Aorta (tissue), 5 donors: ENCODE measurements at places on chromosomes 11 and 22. TPM values are rescaled to one million over a fixed set of nuclear protein-coding genes. Genes with fewer than 3 reads are reported as not detected.
A peak's percentile ranks its signal among the peaks of the same experiment; 100 is the strongest.

BRSK2 gene
- total RNA-seq: 0.55 TPM

OR51B5 gene
- 1.2 TPM for total RNA-seq

RCE1 gene
- total RNA-seq: 14.6 TPM

SPI1 gene
- total RNA-seq: 41.0 TPM

TEX54 gene
- total RNA-seq: not detected

NUCB2 gene
- total RNA-seq: 108 TPM

PATE2 gene
- not detected for total RNA-seq

FBXO7 gene
- 73.1 TPM for total RNA-seq

DNA sequence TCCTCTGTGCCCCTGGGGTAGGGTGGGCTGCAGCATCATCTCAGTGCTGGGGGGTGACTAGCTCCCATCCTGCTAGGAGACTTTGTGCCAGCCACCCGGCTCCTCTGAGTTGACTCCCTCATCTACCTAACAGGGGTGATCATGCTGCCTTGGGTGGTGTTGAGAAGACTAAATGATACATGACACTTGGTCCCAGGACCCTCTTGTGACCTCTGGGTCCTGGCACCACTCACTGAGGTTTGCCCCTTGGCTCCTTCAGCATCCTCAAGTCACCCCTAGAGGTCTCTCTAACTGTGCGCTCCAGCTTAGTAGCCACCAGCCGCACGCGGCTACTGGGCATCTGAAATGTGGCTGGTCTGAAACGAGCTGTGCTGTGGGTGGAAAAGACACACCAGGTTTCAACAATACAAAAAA, 72.1 kb downstream of the LRRC32 start:
- H3K27me3 ChIP-seq: no peaks in the 10 kb centered on the region
- H3K4me1 ChIP-seq: no peaks in the 10 kb centered on the region
- no peak overlapping the region for H3K27ac ChIP-seq
- DNase-seq: peak; percentile 62
- H3K4me3 ChIP-seq: no peak overlapping the region

DNA sequence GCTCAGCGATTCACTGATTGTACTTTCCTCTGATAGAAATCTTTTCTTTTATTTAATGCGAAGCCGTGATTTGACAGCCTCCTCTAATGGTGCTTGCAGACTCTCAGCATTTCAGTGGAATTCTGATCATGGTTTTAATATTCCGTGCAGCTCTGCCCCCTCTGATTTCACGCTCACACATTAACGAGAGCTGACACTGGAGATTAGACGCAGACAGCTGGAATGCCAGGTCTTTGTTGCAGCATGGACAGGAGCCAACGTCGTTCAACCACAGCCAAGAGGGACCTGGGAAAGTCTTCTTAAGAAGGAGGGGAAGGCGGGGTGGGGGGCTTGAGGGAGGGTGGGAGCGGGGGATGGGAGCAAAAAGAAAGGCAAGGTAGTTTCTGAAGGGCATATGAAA, 186.4 kb downstream of the BLID start:
- no peaks in the 10 kb centered on the region for H3K27me3 ChIP-seq
- H3K36me3 ChIP-seq: no peaks in the 10 kb centered on the region
- DNase-seq: no peak
- H3K4me1 ChIP-seq: no peaks in the 10 kb centered on the region
- no peak overlapping the region for H3K27ac ChIP-seq

DNA sequence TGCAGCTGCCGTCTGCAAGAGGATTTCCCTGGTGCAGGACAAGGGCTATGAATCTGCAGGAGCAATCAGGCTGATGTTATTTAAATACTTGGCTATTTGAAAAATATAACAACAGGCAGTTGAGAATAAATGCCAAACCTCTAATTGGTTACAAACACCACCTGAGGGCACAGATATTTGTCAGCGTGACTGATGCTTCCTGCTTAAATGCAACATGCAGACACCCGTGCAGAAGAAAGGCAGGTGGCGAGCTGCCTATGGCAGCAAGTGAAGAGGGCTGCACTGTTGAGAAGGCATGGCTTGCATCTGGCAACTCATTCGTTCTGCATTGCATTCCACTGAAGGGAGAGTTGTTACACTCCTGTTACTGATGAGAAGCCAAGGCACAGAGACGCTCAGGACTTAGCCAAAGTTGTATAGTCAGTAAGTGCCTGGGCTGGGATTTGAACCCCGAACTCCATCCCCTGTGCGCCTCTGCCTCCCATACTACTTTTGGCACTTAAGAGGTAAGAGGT, 350.6 kb downstream of the TENM4 start:
- no peak overlapping the region for H3K27ac ChIP-seq
- H3K36me3 ChIP-seq: no peaks in the 10 kb centered on the region
- no peak for DNase-seq
- no peak overlapping the region for H3K4me3 ChIP-seq
- H3K27me3 ChIP-seq: no peaks in the 10 kb centered on the region
- H3K4me1 ChIP-seq: no peaks in the 10 kb centered on the region

DNA sequence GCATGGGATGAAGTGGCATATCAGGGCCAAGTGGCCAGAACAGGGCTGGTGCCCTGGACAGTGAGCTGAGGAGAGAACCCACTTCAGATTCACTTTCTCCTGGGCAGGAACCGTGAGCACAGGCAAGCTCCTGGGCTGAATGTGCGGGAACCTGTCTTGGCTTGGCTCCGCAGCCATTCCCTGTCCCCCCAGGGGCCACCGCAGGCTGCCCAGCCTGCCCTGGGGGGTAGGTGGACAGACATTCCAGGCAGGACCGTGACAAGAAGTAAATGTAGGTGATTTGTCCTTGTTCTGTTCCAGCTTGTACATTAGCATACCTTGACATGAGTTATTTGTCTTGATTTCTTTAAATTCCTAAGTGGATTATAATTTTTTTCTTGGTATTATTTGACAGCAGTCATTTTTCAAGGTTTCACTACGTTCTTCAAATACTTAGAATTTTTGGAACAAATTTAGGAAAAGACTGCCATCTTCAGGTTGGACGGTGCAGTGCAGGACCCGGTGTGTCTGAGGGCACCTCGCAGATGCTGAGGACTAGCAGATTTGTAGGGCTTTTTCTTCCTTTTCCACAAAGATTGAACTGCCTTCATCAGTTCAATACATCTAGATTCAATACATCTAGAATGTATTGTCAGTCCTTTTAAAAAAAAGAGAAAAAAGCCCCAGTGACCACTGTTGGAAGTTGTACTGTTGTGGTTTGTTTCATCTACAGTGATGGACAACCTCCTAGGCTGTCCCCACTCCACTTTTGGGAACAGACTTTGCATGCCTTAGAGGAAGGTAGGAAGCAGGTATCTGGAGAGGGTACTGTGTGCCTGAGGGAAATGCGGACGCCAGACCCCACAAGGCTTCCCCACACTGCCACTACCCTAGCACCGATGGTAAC, 115.1 kb upstream of the RASSF10 start:
- no peak overlapping the region for H3K27ac ChIP-seq
- H3K4me3 ChIP-seq: no peak overlapping the region
- no peaks in the 10 kb centered on the region for H3K27me3 ChIP-seq

GRCh38 chr11:64045700-64046099, 10.0 kb downstream of the FLRT1 start:
- H3K27me3 ChIP-seq: no peaks in the 10 kb centered on the region
- H3K4me1 ChIP-seq: no peaks in the 10 kb centered on the region
- no peak overlapping the region for H3K27ac ChIP-seq
- DNase-seq: no peak

DNA sequence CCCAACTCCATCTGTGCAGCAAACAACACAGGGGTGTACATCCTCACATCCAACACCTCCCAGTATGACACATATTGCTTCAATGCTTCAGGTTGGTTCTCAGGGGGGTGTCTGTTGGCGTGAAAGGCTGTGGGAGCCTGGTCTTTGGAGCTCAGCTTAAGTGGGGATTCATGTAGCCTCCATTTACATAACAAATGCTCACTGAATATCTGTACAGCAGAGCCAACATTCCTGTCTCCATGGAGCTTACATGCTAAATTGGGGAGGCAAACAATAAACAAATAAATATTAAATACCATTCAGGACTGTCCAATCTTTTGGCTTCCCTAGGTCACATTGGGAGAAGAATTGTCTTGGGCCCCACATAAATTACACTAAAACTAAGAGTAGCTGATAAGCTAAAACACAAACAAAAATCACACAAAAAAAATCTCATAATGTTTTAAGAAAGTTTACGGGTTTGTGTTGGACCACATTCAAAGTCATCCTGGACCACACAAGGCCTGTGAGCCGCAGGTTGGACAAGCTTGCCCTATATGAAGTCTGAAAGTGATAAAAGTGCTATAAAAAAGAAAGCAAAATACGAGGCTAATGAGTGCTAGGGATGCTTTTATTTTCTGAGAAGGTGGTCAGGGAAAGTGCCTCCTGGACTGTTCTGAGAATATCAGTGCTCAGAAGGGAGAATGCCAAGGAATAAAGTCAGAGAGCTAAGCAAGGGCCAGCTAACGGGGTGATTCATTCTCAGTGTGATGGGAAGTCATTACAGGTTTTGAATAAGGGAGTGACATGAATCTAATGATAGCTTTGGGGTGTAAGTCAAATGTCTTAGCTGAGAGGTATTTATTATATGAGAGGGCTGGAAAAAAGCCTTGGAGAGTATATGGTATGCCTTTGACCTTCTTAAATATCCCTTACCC, 41.6 kb downstream of the CD44 start:
- no peak for DNase-seq
- H3K4me1 ChIP-seq: peaks cover 5% of the 10 kb centered on the region

- no peaks in the 10 kb centered on the region for H3K4me1 ChIP-seq
- H3K36me3 ChIP-seq: no peaks in the 10 kb centered on the region
- no peaks in the 10 kb centered on the region for H3K27me3 ChIP-seq
- no peak overlapping the region for H3K4me3 ChIP-seq
- no peak overlapping the region for H3K27ac ChIP-seq
- no peak for DNase-seq
Measured at GRCh38 chr22:26547426-26547825, 35.2 kb upstream of the TFIP11 start.

DNA sequence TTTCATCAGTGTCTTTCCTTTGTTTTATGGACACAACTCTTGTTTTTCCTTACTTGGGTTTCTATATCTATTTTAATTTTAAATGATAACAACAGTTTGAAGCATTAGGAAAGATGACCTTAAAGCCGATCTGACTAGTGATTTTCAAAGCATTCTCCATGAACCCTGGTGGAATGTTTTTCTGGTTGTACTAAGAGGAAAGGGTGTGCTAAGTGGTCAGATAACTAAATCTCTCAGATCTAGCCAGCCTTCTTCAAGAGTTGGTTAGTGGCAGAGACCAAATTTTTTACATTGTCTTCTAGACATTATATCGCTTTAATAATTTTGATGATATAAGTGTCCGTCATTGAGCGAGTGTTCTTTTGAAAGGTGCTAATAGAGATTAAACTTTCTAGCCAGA, 134.4 kb downstream of the METTL15 start:
- DNase-seq: no peak
- no peaks in the 10 kb centered on the region for H3K27me3 ChIP-seq
- peaks cover 2% of the 10 kb centered on the region for H3K4me1 ChIP-seq
- H3K36me3 ChIP-seq: no peaks in the 10 kb centered on the region

GRCh38 chr22:19806213-19807160, 45.9 kb downstream of the TBX1 start:
- H3K27ac ChIP-seq: no peak overlapping the region
- H3K4me1 ChIP-seq: no peaks in the 10 kb centered on the region
- H3K36me3 ChIP-seq: peaks cover 3% of the 10 kb centered on the region
- peak; percentile 74 for DNase-seq
- no peaks in the 10 kb centered on the region for H3K27me3 ChIP-seq
- no peak overlapping the region for H3K4me3 ChIP-seq

DNA sequence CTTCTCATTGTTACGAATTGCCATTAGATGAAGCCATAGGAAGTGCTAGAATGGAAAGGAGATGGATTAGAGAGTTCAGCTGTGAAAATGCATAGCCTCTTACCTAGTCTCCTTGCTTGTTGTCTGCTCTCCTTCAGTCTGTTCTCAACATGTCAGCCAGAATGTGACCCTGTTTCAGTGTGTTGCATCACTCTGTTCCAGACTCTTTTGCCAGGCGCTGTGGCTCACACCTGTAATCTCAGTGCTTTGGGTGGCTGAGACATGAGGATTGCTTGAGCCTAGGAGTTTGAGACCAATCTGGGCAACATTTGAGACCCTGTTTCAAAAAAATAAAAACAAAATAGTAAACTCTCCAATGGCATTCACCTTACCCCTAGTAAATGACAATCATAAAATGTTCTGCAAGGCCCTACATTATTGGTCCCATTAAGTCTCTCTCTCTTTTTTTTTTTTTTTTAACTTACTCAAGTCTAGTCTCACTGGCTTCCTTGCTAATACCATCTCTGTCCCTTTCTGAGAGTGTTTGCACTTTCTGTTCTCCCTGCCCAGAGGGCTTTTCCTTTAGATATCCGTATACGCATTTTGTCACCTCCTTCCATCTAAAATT, 39.4 kb downstream of the CYP2R1 start:
- H3K36me3 ChIP-seq: no peaks in the 10 kb centered on the region
- no peaks in the 10 kb centered on the region for H3K27me3 ChIP-seq
- DNase-seq: no peak
- no peak overlapping the region for H3K4me3 ChIP-seq
- no peak overlapping the region for H3K27ac ChIP-seq
